T-helper 1 cell (primary cell): ENCODE measurements at places on chromosomes 12 and 14.

DNA sequence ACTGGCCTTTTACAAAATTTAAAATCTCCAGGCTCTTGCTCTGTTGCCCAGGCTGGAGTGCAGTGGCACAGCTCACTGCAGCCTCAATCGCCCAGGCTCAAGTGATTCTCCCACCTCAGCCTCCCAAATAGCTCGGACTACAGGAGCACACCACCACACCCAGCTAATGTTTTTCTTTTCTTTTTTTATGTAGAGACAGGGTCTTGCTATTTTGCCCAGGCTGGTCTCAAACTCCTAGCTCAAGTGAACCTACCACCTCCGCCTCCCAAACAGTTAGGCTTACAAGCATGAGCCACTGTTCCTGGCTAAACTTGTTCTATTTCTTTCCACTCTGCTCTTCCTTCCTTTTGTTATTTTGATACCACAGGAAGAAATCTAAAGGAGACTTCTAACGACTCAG is 15.2 kb downstream of the SYNJ2BP start:
- no peak for DNase-seq

DNA sequence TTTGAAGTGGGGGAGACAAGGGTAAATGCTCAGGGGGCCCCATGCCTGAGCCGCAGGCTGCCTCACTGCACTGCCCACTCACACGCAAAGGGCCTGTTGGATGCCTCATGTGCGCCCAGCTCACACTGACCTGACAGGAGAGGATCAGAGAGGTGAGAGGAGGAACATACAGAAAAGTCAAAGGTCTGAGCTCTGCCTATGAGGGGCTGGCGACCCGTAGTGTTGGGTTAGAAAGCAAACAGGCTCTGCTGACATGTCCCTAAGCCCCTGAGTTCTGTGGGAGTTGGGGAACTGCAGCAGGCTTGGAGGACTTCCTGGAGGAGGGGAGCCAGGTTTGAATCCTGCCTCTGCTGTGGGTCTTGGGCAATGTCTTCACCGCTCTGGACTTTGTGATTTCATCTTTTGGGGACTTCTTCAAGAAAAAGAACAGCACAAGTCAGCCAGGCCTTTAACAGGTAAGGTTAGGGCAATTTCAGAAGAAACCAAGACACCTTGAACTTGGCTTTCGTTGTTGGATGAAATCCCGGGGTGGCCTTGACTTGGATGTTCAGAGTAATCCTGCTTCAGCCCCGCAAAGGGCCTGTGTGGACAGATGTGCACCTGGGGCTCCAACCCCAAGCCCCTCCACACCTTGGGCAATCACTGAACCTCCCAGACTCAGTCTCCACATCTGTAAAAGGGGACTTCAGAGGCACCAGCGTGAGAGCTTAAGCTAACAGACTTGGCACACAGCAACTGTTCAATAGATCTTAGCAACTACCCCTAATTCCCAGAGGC is 116.8 kb downstream of the SCARB1 start:
- DNase-seq, result no peak

- DNase-seq, result no peak
Measured at GRCh38 chr14:93173943-93174395, 10.7 kb downstream of the MOAP1 start.

GRCh38 chr14:24312736-24313507 is 1.6 kb downstream of the LTB4R start:
- DNase-seq, result no peak

GRCh38 chr14:24483604-24484252 is 24.3 kb downstream of the CMA1 start:
- DNase-seq, result no peak
